Lower leg skin (tissue), 4 donors: ENCODE measurements at places on chromosomes 3 and 15. TPM values are rescaled to one million over a fixed set of nuclear protein-coding genes. Genes with fewer than 3 reads are reported as not detected.

EFHB gene
- 0.80 TPM for total RNA-seq

PLIN1 gene
- total RNA-seq, result 11.3 TPM

CCRL2 gene
- 0.46 TPM for total RNA-seq

ZNF774 gene
- total RNA-seq, result 1.4 TPM
